ENCODE measurements at places on chromosomes 4 and X. TPM values are rescaled to one million over a fixed set of nuclear protein-coding genes. Genes with fewer than 3 reads are reported as not detected.

Gene SHISA3
- total RNA-seq = 0.23 TPM

DNA sequence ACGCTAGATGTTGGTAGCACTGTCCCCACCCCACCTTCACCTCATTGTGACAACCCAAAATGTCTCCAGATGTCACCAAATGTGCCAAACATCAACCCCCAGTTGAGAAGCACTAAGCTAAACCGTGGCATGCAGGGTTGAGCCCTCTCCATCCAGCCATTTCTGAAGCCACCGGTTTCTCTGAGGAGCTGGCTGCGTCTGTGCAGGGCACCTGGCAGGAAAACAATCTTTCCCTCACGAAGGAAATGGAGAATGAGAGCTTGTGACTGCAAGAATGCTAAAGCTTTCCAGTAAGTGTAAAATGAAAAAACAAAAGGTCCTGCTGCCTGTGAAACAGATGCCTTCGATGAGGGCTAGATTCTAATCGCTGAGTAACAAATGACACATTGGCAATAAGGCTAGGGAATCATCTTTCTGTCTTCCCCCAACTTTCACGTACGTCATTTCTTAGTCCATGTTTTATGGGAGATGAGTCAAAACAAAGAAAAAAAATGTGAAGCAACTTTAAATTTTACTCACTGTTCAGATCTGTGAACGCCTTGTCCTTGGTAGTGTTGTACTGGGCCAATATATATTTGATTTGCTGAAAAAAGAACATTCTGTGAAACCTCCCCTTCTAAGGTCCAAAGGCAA lies 59.9 kb downstream of the PROM1 start:
- DNase-seq = no peak
- no peak overlapping the region for H3K27ac ChIP-seq
- H3K36me3 ChIP-seq = no peaks in the 10 kb centered on the region
- H3K4me3 ChIP-seq = no peak overlapping the region
- H3K27me3 ChIP-seq = peaks cover 11% of the 10 kb centered on the region

- no peak overlapping the region for H3K27ac ChIP-seq
- H3K36me3 ChIP-seq = no peaks in the 10 kb centered on the region
- H3K4me1 ChIP-seq = peaks cover 29% of the 10 kb centered on the region
Observed at GRCh38 chr4:26126994-26127393, 193.8 kb upstream of the RBPJ start.

Gene TBC1D25
- 11.9 TPM for total RNA-seq

- no peak overlapping the region for H3K4me3 ChIP-seq
- no peaks in the 10 kb centered on the region for H3K27me3 ChIP-seq
- no peaks in the 10 kb centered on the region for H3K4me1 ChIP-seq
- no peak overlapping the region for H3K27ac ChIP-seq
- DNase-seq = no peak
Observed at GRCh38 chr4:25750874-25751273, 95.2 kb downstream of the SLC34A2 start.

- peaks cover 12% of the 10 kb centered on the region for H3K36me3 ChIP-seq
- peaks cover 59% of the 10 kb centered on the region for H3K4me1 ChIP-seq
- H3K27me3 ChIP-seq = no peaks in the 10 kb centered on the region
- H3K4me3 ChIP-seq = no peak overlapping the region
Observed at GRCh38 chrX:44935640-44936039, 62.7 kb downstream of the KDM6A start.

Gene SPANXD
- total RNA-seq = not detected

DNA sequence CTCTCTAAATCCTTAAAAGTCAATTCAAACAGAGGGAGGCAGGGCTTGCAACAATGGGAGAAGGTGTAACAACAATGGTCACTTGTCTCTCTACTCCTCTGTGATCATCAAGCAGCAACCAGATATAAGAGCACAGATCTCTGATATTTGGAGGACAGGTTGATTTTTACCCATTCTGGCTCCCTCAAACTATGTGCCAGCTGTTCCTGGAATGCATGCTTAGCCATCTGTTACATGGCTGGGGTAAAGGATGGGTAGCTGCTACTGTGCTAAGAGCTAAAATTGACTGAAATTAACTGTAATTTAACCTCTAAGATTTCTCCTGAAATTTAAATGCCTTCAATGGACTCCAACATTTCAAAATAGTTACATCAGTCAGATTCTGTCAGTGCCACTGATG lies 1459.9 kb downstream of the PCDH7 start:
- DNase-seq = no peak
- no peaks in the 10 kb centered on the region for H3K36me3 ChIP-seq
- H3K4me1 ChIP-seq = no peaks in the 10 kb centered on the region
- H3K4me3 ChIP-seq = no peak overlapping the region

- no peaks in the 10 kb centered on the region for H3K36me3 ChIP-seq
- no peak overlapping the region for H3K4me3 ChIP-seq
- H3K27ac ChIP-seq = no peak overlapping the region
- H3K27me3 ChIP-seq = no peaks in the 10 kb centered on the region
- H3K4me1 ChIP-seq = no peaks in the 10 kb centered on the region
Observed at GRCh38 chr4:149549911-149550310, 265.7 kb downstream of the IQCM start.

Gene EPGN
- total RNA-seq = not detected

Gene NIPAL1
- total RNA-seq = 1.1 TPM

Gene MAGEC1
- not detected for total RNA-seq

DNA sequence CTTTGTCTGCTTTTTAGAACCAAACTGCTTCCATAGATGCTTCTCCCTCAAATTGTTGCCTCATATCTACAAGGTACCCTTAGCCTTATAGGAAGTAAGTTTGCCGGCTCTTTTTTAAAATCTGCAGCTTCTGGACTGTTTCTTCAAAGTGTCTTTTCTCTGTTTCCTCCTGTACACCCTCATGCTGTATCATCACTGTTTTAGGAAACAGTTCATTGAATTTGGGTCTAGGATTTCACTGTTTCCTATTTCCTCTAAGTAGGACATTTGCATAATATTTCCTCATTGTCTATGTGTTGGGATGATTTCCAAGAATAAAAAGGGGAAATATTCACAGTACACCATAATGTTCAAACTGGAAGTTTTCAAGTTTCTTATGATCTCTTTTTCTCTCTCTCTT lies 43.0 kb downstream of the BANK1 start:
- no peak for DNase-seq
- H3K27ac ChIP-seq = no peak overlapping the region
- H3K4me1 ChIP-seq = no peaks in the 10 kb centered on the region
- H3K36me3 ChIP-seq = no peaks in the 10 kb centered on the region
- no peak overlapping the region for H3K4me3 ChIP-seq
- peaks cover 9% of the 10 kb centered on the region for H3K27me3 ChIP-seq

- H3K36me3 ChIP-seq = no peaks in the 10 kb centered on the region
- H3K4me3 ChIP-seq = no peak overlapping the region
- H3K4me1 ChIP-seq = no peaks in the 10 kb centered on the region
- H3K27me3 ChIP-seq = no peaks in the 10 kb centered on the region
- no peak overlapping the region for H3K27ac ChIP-seq
Observed at GRCh38 chr4:72546456-72546855, 22.6 kb downstream of the ADAMTS3 start.

DNA sequence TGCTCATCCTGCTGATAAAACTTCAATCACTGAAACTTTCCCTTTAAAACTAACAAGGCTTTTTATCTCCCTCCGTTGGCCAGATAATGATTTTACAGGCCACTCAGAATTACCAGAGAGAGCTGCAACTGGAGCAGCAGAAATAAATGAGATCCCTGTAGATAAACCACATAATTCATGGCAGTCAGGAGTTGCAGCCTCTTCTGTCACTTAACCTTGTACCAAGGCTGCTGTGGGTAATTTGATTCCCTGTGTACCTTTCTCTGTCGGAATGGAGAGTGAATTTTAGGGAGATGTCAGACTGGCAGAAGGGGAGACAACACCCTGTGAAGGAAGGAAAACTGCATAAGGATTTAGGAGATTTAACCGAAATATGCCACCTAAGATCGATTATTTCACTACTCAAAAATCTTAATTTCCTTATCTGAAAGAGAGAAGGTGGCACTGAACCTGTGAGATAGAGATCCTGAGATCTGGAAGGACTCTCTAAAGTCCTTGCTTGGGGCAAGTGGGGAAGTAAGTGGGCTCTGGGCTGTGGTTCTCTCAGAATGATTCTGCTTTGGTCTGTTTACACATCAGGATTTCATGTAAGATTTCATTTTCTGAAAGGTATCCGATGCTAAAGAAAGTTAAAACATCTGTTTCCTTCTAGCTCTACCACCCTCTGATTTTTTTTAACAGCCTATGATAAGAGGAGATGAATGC lies 14.3 kb upstream of the TSPAN5 start:
- peaks cover 12% of the 10 kb centered on the region for H3K4me1 ChIP-seq
- no peaks in the 10 kb centered on the region for H3K36me3 ChIP-seq
- H3K4me3 ChIP-seq = no peak overlapping the region

- no peak for DNase-seq
- H3K4me3 ChIP-seq = no peak overlapping the region
- no peaks in the 10 kb centered on the region for H3K4me1 ChIP-seq
- H3K36me3 ChIP-seq = no peaks in the 10 kb centered on the region
- H3K27me3 ChIP-seq = no peaks in the 10 kb centered on the region
- no peak overlapping the region for H3K27ac ChIP-seq
Observed at GRCh38 chr4:28232376-28232775, 1371.7 kb downstream of the STIM2 start.

GRCh38 chr4:98482847-98483806 lies 175.3 kb downstream of the TSPAN5 start:
- peak overlapping the region; percentile 51 for H3K4me3 ChIP-seq
- peak; percentile 80 for DNase-seq
- H3K36me3 ChIP-seq = peaks cover 32% of the 10 kb centered on the region
- peaks cover 76% of the 10 kb centered on the region for H3K4me1 ChIP-seq
- no peaks in the 10 kb centered on the region for H3K27me3 ChIP-seq
- H3K27ac ChIP-seq = peak overlapping the region; percentile 98

DNA sequence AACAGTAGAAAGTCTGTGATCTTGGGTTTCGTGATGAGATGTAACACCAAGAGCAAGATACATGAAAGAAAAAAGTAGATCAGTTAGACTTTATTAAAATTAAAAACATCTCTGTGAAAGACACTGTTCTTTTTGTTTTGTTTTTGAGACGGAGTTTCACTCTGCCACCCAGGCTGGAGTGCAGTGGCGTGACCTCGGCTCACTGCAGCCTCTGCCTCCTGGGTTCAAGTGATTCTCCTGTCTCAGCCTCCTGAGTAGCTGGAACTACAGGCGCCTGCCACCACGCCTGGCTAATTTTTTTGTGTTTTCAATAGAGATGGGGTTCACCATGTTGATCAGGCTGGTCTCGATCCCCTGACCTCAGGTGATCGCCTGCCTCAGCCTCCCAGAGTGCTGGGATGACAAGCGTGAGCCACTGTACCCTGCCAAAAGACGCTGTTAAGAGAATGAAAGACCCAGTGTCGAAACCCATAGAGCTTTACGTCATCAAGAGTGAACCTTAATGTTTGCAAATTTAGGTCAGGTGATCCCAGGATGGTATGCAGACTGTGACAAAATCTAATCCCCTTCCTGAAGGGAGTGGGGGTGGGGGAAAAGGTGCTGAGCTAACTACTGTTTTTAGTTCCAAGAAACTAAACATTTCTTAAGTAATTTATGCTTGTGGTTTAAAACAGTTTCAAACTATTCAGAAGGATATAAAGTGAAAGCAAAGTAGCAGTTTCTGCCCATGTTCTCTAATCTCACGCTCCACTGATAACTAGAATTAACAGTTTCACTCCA lies 8.0 kb downstream of the OFD1 start:
- peaks cover 23% of the 10 kb centered on the region for H3K36me3 ChIP-seq
- peak overlapping the region; percentile 83 for H3K27ac ChIP-seq
- H3K27me3 ChIP-seq = no peaks in the 10 kb centered on the region
- peak overlapping the region; percentile 18 for H3K4me3 ChIP-seq

DNA sequence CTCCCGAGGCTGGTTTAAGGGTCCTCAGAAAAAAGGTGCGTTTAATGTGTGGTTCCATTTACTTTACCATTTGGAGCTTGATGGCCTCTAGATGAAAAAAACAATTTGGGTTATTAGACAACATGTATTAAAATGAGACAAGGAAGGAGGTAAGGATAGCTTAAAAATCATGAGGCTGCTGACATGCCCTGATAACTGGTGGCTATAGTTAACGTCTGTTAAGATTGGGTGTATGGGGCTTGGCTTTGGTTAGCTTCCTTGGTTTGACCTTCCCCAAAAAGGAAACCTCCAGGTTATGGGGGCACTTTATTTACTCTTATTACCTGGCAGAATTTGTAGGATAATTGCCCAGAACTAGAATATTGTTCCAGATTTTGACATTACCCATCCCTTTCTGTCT lies 51.5 kb downstream of the HMGB2 start:
- no peak for DNase-seq
- H3K27me3 ChIP-seq = no peaks in the 10 kb centered on the region
- peaks cover 20% of the 10 kb centered on the region for H3K36me3 ChIP-seq
- H3K4me1 ChIP-seq = peaks cover 4% of the 10 kb centered on the region

DNA sequence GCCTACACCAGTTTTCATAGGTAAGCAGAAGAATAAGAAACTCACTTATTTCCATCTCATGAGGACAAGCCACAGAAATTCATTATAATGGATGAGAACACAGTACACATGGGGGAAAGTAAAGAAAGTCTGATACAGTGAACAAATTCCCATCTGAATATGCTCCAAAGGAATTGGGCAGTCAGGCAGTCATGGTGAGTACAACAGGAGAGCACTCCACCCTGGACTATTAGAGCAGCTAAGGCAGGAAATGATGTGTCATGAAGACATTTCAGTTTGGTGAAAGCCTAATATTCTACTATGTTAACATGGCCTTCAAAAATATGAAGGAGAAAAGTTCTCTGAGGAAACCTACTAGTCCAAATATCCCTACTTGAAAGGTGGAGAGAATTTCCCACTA lies 92.0 kb upstream of the PRDX4 start:
- H3K4me1 ChIP-seq = no peaks in the 10 kb centered on the region
- H3K27me3 ChIP-seq = peaks cover 4% of the 10 kb centered on the region
- H3K36me3 ChIP-seq = no peaks in the 10 kb centered on the region
- DNase-seq = no peak

Gene MAGEA1
- not detected for total RNA-seq

Gene SLC16A2
- total RNA-seq = 0.36 TPM

DNA sequence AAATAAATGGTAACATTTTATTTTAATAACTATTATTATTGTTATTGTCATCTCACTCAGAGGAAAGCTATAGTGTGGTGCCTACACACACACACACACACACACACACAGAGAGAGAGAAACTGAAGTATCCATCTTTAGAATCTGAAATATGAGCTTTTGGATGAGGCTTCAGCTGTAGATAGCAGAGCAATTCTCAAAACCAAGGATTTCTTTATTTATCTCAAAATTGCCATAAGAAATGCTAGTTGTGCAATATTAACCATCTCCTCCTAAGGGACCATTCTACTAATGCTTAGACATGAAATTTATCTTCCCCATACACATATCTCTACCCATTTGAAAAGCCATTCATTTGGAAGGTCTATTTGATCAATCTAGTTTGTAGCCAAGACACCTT lies 50.1 kb upstream of the SGMS2 start:
- H3K4me1 ChIP-seq = no peaks in the 10 kb centered on the region
- peaks cover 20% of the 10 kb centered on the region for H3K27me3 ChIP-seq
- no peak overlapping the region for H3K27ac ChIP-seq
- DNase-seq = no peak
- peaks cover 2% of the 10 kb centered on the region for H3K36me3 ChIP-seq

DNA sequence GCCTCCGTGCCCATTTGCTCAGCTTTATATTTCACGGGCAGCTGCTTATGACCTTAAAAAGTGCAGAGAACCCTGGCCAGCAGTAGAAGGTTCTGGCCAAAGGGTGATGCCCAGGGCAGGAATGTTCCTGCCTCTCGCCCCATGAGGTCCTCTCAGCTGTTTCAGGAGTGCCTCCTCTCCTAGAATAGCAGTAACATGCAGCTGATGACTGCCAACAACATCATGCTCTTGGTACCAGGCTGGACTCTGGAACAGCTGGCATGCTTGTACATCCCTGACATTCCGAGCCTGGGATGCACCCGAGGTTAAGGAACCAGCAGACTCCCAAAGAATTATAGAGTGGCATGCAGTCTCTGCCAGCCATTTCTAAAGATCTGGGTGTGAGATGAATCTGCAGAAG lies 11.7 kb upstream of the TENM3 start:
- no peaks in the 10 kb centered on the region for H3K36me3 ChIP-seq
- no peak overlapping the region for H3K4me3 ChIP-seq
- DNase-seq = no peak
- no peaks in the 10 kb centered on the region for H3K27me3 ChIP-seq
- no peaks in the 10 kb centered on the region for H3K4me1 ChIP-seq
- H3K27ac ChIP-seq = no peak overlapping the region
